Thoracic aorta (tissue), 2 donors: ENCODE measurements at places on chromosomes 7 and 10. TPM values are rescaled to one million over a fixed set of nuclear protein-coding genes. Genes with fewer than 3 reads are reported as not detected.

DNA sequence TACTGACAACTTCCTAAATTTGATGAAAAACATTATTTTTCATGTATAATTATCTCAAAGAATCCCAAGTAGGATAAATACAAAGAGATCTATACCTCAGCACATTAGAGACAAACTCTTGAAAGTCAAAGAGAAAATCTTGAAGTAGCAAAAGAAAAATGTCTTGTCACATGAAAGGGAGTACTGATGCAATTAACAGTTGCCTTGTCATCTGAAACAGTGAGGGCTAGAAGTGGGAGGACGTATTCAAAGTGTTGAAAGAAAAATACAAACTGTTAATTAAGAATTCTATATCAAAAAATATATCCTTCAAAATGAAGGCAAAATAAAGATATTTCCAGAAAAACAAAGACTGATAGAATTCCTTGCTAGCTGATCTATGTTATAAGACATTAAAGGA is 35.5 kb upstream of the ARHGAP22 start:
- H3K27ac ChIP-seq = no peak overlapping the region

GRCh38 chr10:107474650-107475049 is 310.1 kb upstream of the SORCS1 start:
- no peak for DNase-seq
- no peaks in the 10 kb centered on the region for H3K4me1 ChIP-seq
- no peak overlapping the region for H3K4me3 ChIP-seq
- no peaks in the 10 kb centered on the region for H3K27me3 ChIP-seq

- DNase-seq = no peak
- H3K36me3 ChIP-seq = no peaks in the 10 kb centered on the region
- H3K27me3 ChIP-seq = no peaks in the 10 kb centered on the region
- no peak overlapping the region for H3K4me3 ChIP-seq
- no peaks in the 10 kb centered on the region for H3K4me1 ChIP-seq
These were observed 200.1 kb upstream of the RNF32 start for GRCh38 chr7:156440456-156440855.

DNA sequence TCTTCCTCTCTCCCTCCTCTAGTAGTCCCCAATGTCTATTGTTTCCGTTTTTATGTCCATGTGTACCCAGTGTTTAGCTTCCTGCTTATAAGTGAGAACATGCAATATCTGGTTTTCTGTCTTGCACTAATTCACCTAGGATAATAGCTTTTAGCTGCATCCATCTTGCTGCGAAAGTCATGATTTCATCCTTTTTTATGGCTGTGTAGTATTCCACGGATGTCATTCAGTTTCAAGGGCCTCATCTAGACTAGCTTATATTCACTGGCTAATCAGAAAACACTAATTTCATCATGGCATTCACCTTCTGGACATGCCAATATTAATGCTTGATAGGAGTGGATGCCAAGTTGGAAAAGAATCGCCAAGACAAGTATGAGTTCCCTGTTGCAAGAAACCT is 619.6 kb upstream of the AUTS2 start:
- H3K36me3 ChIP-seq = no peaks in the 10 kb centered on the region
- no peaks in the 10 kb centered on the region for H3K27me3 ChIP-seq
- H3K4me1 ChIP-seq = no peaks in the 10 kb centered on the region
- no peak overlapping the region for H3K4me3 ChIP-seq

TRIM50 gene
- not detected for total RNA-seq

OR9A2 gene
- total RNA-seq = not detected

OGA gene
- 241 TPM for total RNA-seq

DNA sequence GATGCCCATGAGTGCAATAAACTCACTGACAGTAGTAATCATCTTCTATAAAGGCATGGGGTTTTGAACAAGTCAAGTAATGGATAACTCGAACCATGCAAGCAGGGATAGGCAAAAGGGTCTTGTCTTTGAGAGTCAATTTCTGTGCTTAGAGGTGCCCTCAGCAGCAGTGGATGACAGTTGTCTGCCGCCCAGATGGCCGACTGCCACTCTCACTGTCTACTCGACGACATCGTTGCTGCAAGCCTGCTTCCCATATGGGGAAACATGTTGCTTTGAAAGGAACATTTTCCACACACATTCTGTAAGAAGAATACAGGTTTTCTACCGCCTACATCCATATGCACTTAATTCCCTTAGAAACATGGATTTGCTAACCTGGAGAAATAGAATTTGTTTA is 236.3 kb upstream of the DKK1 start:
- no peak overlapping the region for H3K27ac ChIP-seq
- H3K36me3 ChIP-seq = no peaks in the 10 kb centered on the region

GRCh38 chr7:4123346-4123745 is 558.7 kb upstream of the FOXK1 start:
- H3K27me3 ChIP-seq = no peaks in the 10 kb centered on the region
- H3K27ac ChIP-seq = no peak overlapping the region
- H3K4me1 ChIP-seq = no peaks in the 10 kb centered on the region
- DNase-seq = no peak
- H3K4me3 ChIP-seq = no peak overlapping the region

- no peak for DNase-seq
- H3K27ac ChIP-seq = no peak overlapping the region
- no peaks in the 10 kb centered on the region for H3K27me3 ChIP-seq
- no peak overlapping the region for H3K4me3 ChIP-seq
- no peaks in the 10 kb centered on the region for H3K36me3 ChIP-seq
These were observed 213.7 kb downstream of the ELMO1 start for GRCh38 chr7:37234928-37235327.
